ENCODE measurements at places on chromosomes 5 and 9. TPM values are rescaled to one million over a fixed set of nuclear protein-coding genes. Genes with fewer than 3 reads are reported as not detected.
A peak's percentile ranks its signal among the peaks of the same experiment; 100 is the strongest.

- no peak overlapping the region for H3K27ac ChIP-seq
- H3K4me3 ChIP-seq: no peak overlapping the region
- H3K27me3 ChIP-seq: no peaks in the 10 kb centered on the region
- no peaks in the 10 kb centered on the region for H3K36me3 ChIP-seq
- peak; percentile 60 for DNase-seq
- no peaks in the 10 kb centered on the region for H3K4me1 ChIP-seq
Measured at GRCh38 chr9:15104826-15105420, 194.7 kb upstream of the FREM1 start.

The SPINK7 gene
- total RNA-seq: not detected

GRCh38 chr5:132026516-132027008, 15.1 kb upstream of the ACSL6 start:
- no peak overlapping the region for H3K4me3 ChIP-seq
- DNase-seq: peak; percentile 26
- H3K36me3 ChIP-seq: no peaks in the 10 kb centered on the region
- H3K4me1 ChIP-seq: no peaks in the 10 kb centered on the region
- H3K27me3 ChIP-seq: no peaks in the 10 kb centered on the region

The FSTL4 gene
- not detected for total RNA-seq

The INSL6 gene
- not detected for total RNA-seq

DNA sequence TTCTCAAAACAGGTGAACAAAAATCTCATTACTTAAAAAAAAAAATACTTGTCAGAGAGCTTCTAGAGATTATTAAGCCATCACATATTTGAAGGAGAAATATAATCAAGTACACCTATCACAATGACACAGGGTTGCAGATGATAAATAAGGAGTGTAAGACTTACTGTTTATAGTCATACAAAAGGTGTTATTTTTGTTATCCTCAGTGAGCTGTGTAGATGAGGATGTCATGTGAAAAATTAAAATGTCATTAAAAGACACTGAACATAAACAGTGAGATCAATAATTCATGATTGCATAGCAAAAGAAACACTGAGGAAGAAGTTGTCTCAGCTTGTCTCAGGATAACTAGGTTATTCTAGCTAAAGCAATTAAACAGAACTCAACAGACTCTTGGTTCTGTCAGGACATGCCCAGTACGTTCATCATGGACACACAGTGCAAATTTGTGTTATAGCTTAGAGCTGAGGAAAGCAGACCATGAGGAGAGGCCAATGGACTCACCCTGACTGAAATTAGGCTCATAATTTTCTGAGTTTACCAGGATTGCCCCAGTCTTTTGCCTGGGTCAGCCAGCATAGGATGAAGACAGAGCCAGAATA, 1162.6 kb upstream of the C9orf72 start:
- no peaks in the 10 kb centered on the region for H3K27me3 ChIP-seq
- H3K4me1 ChIP-seq: no peaks in the 10 kb centered on the region
- no peaks in the 10 kb centered on the region for H3K36me3 ChIP-seq
- H3K4me3 ChIP-seq: no peak overlapping the region
- H3K27ac ChIP-seq: no peak overlapping the region

DNA sequence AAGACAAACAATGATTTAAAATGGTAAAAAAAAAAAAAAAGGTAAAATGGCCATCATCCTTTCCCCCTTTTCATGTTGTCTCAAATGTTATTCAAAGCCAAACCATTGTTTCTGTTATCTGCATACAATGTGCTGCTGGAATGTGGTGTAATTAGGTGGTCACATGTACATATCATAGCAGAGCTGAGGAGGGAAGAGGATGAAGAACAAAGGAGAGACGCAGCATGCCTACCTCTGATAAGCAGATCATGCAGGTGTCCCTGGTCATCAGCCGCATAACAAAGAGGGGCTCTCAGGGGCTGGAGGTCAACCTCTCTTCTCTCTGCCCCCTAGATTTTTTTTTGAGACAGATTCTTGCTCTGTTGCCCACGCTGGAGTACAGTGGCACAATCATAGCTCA, 141.0 kb downstream of the CARTPT start:
- no peaks in the 10 kb centered on the region for H3K4me1 ChIP-seq
- no peak overlapping the region for H3K27ac ChIP-seq
- no peaks in the 10 kb centered on the region for H3K36me3 ChIP-seq
- H3K4me3 ChIP-seq: no peak overlapping the region
- no peak for DNase-seq
- H3K27me3 ChIP-seq: no peaks in the 10 kb centered on the region

DNA sequence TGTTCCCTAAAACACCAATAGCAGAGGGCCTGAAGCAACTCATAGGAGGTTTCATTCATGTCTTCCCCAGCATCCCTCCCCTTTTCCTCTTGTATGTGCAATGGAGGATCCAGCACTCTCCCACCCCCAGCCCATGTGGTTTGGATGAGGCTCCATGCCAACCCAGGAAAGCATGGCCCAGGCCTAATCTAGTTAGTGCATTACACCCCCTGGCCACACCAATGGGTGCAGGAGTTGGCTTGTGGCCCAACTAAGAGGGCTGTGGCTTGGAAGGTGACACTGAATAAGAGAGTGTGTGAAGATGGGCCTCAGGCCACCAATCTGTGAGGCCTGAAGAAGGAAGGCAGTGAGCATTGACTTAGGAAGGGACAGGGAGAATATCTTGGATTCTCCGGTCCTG, 70.8 kb upstream of the SMIM23 start:
- H3K27ac ChIP-seq: no peak overlapping the region
- H3K4me3 ChIP-seq: no peak overlapping the region
- no peaks in the 10 kb centered on the region for H3K36me3 ChIP-seq
- H3K27me3 ChIP-seq: no peaks in the 10 kb centered on the region
- H3K4me1 ChIP-seq: no peaks in the 10 kb centered on the region
- DNase-seq: no peak

DNA sequence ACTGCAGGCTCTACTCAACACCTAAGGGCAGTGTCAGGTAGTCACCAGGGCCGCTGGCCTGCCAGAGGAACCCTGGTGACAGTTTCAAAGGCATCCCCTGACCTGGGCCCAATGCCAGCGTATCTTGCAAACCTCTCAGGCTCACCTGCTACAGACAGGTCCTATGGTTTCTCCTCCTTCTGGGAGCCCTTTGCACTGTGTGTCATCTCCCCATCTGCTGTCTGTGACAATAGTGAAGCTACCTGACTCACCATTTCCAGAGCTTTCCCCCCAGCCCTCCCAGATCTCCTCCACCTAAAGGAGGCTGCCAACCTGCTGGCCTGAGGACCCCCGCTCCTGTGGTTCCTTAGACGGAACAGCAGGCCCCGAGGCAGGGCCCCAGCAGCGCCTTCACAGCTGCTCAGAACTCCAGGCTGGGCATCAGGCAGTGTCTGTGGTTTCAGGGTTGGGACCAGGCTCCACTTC, 203.1 kb downstream of the FSTL4 start:
- H3K4me1 ChIP-seq: no peaks in the 10 kb centered on the region
- H3K27ac ChIP-seq: no peak overlapping the region
- DNase-seq: no peak
- no peaks in the 10 kb centered on the region for H3K36me3 ChIP-seq
- H3K27me3 ChIP-seq: no peaks in the 10 kb centered on the region

The GZMA gene
- total RNA-seq: not detected

The ZNF454 gene
- 5.3 TPM for total RNA-seq

DNA sequence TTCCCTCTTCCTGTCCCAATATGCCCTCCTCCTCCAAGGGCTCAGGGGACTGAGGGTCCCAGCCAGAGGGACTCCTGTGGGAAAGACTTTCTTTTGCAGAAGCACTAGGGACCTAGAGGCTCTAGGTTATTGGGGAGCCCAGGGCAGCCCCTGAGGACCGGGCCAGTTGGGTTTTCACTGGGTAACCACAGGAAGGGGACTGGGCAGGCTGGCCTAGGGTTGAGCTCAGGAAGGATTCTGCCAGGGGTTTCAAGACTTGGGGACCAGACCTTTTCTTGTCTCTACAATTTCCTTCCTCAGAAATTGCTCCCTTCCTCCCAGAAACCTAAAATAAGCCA, 24.4 kb upstream of the HMCN2 start:
- DNase-seq: no peak
- H3K27me3 ChIP-seq: no peaks in the 10 kb centered on the region
- no peaks in the 10 kb centered on the region for H3K36me3 ChIP-seq
- H3K4me3 ChIP-seq: no peak overlapping the region
- peaks cover 11% of the 10 kb centered on the region for H3K4me1 ChIP-seq

DNA sequence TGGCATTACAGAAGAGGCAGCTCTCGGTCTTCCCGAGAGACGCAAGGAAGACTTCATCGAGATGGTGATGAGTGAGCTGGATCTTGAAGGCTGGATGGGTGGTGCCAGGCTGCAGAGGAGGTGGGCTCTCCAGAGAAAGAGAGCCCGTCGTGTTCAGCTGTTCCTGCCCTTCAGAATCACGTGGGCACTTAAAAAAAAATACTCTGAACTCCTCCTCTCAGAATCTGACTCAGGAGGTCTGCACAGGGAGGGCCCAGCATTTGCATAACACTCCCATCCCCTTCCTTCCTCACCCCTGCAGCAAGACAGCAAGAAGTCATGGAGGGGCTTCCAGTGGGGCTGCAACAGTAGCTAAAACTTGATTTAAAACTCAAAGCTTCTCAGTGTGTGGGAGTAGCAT, 203.0 kb downstream of the ATPSCKMT start:
- H3K27me3 ChIP-seq: no peaks in the 10 kb centered on the region
- H3K4me1 ChIP-seq: no peaks in the 10 kb centered on the region
- no peak for DNase-seq

GRCh38 chr5:50401336-50401735, 39.8 kb downstream of the EMB start:
- H3K4me1 ChIP-seq: no peaks in the 10 kb centered on the region
- DNase-seq: no peak
- H3K4me3 ChIP-seq: no peak overlapping the region
- H3K27me3 ChIP-seq: no peaks in the 10 kb centered on the region

The FAM153A gene
- total RNA-seq: not detected

The DMRT3 gene
- total RNA-seq: not detected

GRCh38 chr5:13251623-13252376, 692.7 kb downstream of the DNAH5 start:
- peaks cover 30% of the 10 kb centered on the region for H3K4me1 ChIP-seq
- H3K27ac ChIP-seq: peak overlapping the region; percentile 54
- H3K36me3 ChIP-seq: no peaks in the 10 kb centered on the region
- peak; percentile 2 for DNase-seq

The MEGF10 gene
- total RNA-seq: not detected

DNA sequence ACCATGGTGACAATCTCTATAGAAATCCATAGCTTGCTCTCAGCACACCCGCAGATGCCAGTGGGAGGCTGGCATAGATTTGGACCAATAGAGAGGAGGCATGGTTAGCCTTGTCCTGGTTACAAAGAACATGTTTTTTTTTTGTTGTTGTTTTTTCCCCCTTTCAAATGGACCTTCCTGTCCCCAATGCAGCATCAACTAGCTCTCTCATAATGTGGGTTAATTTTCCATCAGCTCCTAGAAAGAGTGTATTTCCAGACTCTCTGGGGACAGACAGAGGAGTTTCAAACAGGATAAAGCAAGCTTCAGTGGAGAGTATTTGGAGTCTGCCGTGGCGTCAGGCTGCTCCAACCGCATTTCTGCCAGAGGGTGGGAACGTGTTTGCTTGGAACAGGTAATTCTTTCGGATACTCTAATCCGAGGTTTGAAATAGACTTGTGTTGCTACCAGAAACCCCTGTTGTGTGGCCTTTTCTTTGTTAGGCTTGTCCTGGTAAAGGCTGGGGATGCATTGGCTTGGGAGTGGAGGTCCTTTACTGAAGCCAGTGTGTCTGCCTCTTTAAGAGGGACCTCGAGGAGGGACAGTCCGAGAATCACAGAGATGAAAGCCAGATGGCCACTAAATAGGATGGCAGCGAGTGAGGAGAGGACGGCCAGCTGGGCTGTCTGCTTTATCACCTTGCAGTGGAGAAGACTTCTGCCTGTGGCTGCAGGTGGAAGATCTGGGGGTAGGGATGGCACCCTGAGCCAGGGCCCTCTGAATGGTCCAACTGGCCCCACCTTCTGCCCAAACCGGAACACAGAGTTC, 130.5 kb upstream of the CPEB4 start:
- H3K4me3 ChIP-seq: no peak overlapping the region
- no peak overlapping the region for H3K27ac ChIP-seq
- DNase-seq: no peak
- no peaks in the 10 kb centered on the region for H3K27me3 ChIP-seq

- no peak overlapping the region for H3K4me3 ChIP-seq
- no peaks in the 10 kb centered on the region for H3K4me1 ChIP-seq
- no peaks in the 10 kb centered on the region for H3K27me3 ChIP-seq
- no peak for DNase-seq
Measured at GRCh38 chr5:79318935-79319614, 83.1 kb downstream of the JMY start.

- peaks cover 16% of the 10 kb centered on the region for H3K4me1 ChIP-seq
- H3K4me3 ChIP-seq: no peak overlapping the region
- H3K27ac ChIP-seq: no peak overlapping the region
- no peaks in the 10 kb centered on the region for H3K27me3 ChIP-seq
- no peaks in the 10 kb centered on the region for H3K36me3 ChIP-seq
Measured at GRCh38 chr5:135112008-135112725, 78.1 kb upstream of the PITX1 start.

DNA sequence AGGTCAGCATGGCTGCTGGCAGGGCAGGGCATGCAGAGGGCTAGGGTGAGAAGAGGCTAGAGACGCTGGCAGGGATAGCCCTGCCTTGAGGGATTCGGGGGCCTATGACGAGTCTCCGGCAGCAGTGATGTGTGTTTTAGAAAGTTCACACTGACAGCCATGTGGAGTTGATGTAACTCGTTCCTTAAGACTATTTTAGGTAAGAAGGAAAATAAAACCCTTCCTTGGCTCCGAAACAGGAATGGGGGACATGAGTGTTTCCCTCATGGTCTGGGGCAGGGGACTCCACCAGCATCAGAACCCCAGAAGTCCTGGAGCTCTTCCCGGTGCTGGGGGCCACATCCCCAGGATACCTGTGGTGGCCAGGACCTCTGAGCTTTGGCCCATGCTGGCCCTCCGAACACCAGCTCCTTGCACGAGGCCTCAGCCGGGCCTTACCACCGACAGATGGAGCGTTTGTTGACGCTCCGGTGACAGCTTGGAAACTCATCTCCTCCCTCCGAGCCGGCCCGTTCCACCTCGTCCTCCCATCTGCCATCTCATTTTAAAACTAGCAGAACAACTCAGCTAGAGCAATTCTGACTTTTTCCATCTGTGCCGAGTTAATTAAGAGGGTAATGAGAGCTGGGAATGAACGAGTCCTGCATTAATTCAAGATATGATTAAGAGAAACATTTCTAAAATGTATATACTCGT, 337.7 kb downstream of the CDK5RAP2 start:
- H3K27me3 ChIP-seq: no peaks in the 10 kb centered on the region
- H3K4me3 ChIP-seq: no peak overlapping the region
- no peak for DNase-seq
- H3K36me3 ChIP-seq: no peaks in the 10 kb centered on the region
- H3K4me1 ChIP-seq: no peaks in the 10 kb centered on the region

GRCh38 chr5:133742431-133742988, 130.2 kb upstream of the FSTL4 start:
- H3K27ac ChIP-seq: no peak overlapping the region
- H3K36me3 ChIP-seq: no peaks in the 10 kb centered on the region
- peak; percentile 23 for DNase-seq
- no peaks in the 10 kb centered on the region for H3K4me1 ChIP-seq
- no peak overlapping the region for H3K4me3 ChIP-seq

GRCh38 chr9:93131599-93132286, 2.3 kb downstream of the NINJ1 start:
- H3K27ac ChIP-seq: peak overlapping the region; percentile 96
- no peak for DNase-seq
- H3K27me3 ChIP-seq: no peaks in the 10 kb centered on the region
- no peaks in the 10 kb centered on the region for H3K36me3 ChIP-seq
- peaks cover 73% of the 10 kb centered on the region for H3K4me1 ChIP-seq

GRCh38 chr9:86324308-86324707, 29.9 kb downstream of the TUT7 start:
- H3K27ac ChIP-seq: no peak overlapping the region
- H3K4me3 ChIP-seq: no peak overlapping the region
- H3K4me1 ChIP-seq: peaks cover 6% of the 10 kb centered on the region
- H3K27me3 ChIP-seq: no peaks in the 10 kb centered on the region
- H3K36me3 ChIP-seq: peaks cover 99% of the 10 kb centered on the region

The FOXI1 gene
- total RNA-seq: not detected
